ENCODE measurements at places on chromosomes 2 and 18.

DNA sequence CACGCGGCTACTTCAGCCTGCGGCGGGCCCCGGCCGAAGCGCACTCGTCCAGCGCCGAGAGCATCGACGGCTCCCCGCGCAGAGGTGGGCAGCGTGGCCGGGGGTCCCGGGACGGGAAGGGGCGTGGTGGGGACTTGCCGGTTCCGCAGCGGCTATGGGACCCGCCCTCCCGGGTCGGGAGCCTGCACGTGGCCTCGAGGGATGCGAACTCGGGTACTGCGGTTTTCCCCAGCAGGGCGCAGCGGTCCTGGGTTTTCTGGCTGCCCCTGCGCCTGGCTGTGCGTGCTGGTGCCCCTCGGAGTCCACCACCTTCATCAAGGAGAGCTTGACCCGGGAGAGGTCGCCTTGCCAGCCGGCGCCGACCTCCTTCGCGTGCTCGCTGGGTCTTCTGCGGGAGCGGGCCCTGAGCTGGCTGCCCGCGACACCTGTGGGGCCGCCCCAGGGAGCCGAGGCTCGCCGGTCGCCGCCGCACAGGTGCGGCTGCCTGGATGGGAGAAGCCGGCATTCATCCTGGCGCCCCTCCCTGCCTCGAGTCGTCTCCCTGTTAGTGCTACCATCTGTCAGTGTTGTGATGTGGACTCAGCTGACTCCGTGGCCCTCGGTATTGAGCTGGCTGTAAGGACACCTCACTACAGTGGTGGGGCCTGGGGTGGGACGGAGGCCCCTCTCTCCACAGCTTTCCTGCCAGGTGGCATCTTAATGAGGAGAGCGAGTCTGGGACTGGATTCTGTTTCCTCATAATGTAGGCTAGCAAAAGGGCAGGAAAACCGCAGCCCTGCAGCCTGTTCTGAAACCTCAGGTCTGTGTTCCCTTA lies 177.3 kb downstream of the AGAP1 start:
- DNase-seq: no peak

DNA sequence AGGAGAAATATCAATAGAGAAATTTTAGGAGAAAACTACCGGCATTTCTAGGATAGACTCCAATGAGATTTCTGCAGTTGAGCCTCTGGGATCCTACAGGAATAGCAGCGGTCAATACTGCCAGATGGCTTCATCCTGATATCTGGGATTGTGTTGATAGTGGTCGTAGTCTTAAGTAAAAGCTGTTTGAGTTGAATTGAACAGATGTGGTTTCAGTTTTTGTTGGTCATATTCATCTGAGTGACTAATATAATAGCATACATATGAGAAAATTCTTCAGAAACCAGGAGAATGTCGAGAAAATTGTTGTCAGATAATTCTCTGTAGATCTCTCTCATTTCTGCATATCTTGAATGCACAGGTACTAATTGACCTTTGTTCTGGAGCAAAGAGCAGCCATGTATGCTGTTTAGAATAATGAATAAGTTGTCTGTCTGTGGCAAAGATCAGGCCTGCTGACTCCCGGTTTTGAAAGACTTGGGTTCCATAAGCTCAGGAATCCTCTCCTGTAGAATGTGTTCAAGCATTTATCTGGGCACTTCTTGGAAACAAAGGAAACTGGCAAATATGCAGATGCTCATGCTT lies 288.1 kb downstream of the TMX3 start:
- DNase-seq: no peak

DNA sequence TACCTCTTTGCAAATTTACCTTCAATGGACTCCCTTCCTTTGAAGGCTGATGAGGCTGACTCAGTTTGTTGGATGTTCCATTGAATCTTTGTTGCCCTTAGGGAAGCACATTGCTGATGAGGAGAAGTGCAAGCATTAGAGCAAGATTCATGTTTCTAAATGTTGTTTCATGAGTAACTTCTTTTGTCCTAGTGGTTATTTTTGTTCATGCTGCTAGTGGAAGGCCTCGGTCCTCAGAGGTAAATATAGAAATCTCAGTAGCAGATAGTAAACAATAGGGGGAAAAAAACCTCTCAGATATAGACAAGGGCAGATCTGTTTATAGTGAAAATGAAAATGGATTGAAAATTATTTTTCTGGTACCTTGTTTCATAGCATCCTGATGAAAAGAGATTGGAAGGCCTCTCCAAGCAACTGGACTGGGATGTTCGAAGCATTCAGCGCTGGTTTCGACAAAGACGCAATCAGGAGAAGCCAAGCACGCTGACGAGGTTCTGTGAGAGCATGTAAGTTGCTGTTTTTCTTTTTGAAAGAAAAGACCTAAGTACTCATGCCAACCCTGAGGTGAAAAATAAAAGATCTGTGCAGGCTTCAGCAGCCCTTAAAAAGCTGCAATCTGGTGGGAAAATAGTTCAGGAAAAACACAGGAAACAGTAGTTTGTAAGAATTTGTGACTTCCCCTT lies 104.9 kb downstream of the CERS6 start:
- no peak for DNase-seq

GRCh38 chr2:8122520-8122919 lies 559.3 kb upstream of the ID2 start:
- DNase-seq: no peak

DNA sequence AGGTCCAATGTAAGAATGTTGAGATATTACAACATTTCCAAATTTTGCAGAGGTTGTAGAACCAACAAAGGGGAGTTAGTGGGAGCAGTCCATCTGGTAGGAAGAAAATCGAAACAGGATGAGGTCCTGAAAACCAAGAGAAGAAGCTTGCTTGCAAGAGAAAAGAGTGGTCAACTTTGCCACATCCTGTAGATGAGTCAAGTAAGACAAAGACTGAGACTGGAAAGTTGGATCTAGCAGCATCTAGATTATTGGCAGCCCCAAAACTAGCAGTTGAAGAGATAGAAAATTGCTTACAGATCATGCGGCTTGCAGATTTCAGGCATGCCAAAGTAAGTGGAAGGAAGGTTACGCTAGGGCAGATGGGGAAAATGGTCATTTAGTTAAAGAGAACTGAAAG lies 378.9 kb downstream of the GRB14 start:
- DNase-seq: no peak

DNA sequence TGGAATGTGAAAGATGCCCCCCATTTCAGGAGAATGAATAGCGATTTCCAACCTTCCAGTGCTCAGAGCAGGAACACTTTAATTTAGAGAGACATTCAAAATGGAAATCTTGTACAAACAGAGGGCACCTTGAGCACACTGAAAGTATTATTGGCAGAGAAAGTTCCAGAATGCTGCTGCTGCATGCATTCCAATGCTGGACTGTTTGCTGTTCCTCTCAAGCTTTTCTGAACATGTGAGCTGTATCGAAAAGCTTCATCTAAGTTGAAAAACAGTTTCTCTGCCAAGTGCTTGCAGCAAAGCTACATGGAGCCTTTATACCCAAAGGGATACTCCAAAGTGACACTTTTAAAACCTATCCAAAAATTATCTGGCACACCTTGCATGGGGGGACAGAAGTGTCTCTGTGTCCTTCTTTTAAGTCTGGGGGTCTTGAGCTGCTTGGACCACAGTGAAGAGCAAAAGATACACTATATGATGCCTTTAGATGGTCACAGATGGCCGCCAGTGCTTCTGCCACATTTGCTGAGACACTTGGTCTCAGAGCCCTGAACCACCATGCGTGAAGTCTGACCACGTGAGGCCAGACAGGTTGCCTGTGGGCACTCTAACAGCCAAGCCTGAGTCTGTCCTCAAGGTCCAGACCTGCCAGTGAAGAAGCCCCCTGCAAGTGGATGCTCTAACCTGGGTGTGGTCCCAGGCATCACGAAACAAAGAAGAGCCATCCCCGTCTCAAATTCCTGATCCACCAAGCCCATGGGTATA lies 18.8 kb downstream of the UXS1 start:
- DNase-seq: no peak

DNA sequence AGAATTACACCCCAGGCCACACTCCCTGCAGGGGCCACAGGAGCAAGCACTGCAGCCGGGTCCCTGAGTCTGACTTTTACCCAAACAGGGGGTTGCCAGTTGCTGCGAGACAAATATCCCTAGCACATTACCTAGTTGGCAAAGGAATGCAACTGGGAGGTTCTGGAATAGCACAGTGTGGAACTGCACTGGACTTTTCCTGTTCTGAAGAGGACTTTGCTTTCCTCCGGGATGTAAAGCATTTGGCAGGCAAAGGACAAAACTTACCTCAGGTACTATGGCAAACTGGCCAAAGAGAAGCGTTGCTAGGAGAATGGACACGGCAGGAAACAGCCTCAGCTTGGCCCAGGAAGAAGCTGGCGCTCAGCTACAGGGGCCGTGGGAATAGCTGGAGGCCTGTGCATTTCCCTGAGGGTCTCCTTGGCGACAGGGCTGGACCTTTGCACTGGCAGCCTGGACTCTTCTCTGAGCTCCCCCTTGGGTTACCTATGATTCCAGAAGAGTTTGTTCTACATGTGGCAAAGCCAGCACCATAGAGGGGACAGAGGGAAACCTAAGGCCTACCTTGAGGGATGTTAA lies 45.0 kb downstream of the BCL11A start:
- no peak for DNase-seq

- DNase-seq: no peak
These were observed 99.0 kb upstream of the MCFD2 start for GRCh38 chr2:47014564-47015051.

GRCh38 chr18:33957707-33958106 lies 267.0 kb downstream of the NOL4 start:
- DNase-seq: no peak

GRCh38 chr18:22684268-22684667 lies 248.9 kb upstream of the RBBP8 start:
- DNase-seq: no peak

DNA sequence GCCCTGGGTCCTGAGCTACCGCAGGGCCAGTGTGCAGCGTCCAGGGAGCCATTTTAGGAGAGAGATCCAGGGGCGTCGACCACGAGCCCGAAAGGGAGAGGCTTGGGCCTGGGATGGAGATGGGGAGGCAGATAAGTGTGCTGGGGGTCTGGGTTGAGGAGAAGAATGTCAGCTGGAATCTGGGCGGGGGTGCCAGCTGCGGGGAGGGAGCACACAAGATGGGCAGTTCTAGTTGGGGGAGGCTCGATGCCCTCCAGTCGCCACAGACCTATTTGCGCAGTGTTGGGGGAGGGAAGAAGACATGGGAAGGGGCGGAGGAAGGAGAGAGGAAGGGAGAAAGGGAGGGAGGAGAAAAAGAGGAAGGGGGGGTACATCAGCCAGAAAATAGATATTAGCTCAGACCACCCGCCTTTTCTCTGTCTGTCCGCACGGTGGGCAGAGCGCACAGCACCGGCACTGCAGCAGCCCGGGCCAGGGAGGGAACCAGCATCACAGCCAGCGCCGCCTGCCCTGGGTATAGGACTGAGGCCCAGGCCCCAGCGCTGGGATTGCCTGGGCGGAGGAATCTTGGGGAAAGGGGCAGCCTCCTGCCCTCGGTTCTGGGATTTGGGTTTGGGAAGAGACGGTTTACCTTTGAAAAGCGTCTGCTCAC lies 1.9 kb upstream of the HOXD11 start:
- DNase-seq: no peak

GRCh38 chr2:220356076-220356475 lies 728.6 kb downstream of the SLC4A3 start:
- DNase-seq: no peak
